ENCODE measurements at places on chromosomes 1 and 21. TPM values are rescaled to one million over a fixed set of nuclear protein-coding genes. Genes with fewer than 3 reads are reported as not detected.

DNA sequence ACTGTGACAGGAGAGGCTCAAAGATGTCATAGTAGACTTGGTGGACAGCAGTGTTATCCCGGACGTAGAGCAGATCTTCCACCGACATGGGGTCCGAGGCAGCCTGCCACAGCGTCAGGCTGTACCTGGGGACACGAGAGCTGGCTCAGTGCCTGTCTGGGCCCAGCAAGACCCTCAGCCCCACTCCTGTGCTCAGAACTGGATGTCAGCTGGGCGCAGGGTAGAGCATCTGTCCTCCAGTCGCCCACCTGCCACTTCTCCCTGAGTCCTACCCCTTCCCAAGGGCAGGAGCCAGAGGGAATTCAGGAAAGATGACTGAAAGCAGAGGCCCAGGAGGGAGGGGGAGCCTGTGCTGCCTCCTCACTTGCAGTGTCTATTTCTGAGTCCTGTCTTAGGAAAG is 11.7 kb downstream of the FAM151A start:
- DNase-seq, result no peak

GRCh38 chr1:7743346-7743745 is 27.8 kb upstream of the VAMP3 start:
- no peak for DNase-seq

GRCh38 chr21:19603011-19603593 is 1199.5 kb upstream of the TMPRSS15 start:
- DNase-seq, result no peak

GRCh38 chr1:221159608-221160007 is 280.4 kb downstream of the HLX start:
- DNase-seq, result no peak

AQP10 gene
- 0.13 TPM for polyA plus RNA-seq

USP24 gene
- polyA plus RNA-seq, result 70.2 TPM

GRCh38 chr1:204511366-204511765 is 4.8 kb upstream of the MDM4 start:
- no peak for DNase-seq

DNAJC28 gene
- polyA plus RNA-seq, result 6.1 TPM

MEX3A gene
- polyA plus RNA-seq, result 46.7 TPM

DNA sequence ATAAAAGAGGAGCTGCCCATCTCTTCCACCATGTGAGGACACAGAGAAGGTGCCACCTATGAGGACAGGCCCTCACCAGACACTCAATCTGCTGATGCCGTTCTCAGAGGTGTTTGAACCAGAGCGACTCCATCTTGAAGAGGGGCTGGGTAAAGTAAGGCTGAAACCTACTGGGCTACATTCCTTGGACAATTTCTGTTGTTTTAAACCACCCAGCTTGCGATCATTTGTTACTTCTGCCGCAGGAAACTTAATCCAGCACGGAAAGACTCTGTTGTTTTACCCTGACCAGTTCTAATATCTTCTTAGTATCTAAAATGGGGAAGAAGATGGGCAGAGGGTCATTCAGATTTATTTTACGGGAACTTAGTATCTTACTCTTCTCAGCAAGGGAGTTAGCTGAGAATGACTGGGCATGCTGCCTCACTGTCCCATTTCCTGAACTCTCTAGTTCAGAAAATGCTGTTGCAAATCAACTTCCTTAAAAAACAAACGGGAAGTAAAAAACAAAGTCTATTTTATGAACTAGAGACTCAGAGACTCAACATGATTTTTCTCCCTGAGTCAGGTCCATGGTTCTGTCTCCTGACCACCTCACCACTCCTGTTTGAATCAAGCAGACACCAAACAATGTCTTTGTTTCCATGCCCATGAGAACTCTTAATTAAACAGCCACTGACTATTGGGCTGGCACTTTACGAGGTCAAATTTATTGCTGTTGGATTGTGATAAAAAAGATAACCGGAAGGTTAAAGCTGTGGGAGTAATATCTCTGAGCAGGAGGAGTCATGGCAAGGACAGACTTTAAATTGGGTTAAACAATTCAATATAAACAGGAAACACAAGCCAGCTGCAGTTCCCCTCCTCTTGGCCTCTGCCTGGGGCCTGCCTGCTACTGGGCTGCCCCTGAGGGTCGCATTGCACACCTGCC is 23.8 kb upstream of the IFNAR1 start:
- peak; percentile 46 for DNase-seq
